Dorsolateral prefrontal cortex (tissue), 122 donors: ENCODE measurements at places on chromosomes 16 and 17.

GRCh38 chr17:5097101-5097834 is 14.4 kb downstream of the ZNF232 start:
- DNase-seq, result no peak

- no peak for DNase-seq
Observed at GRCh38 chr17:80285237-80285920, 24.7 kb downstream of the RNF213 start.

- no peak for DNase-seq
Observed at GRCh38 chr17:4772235-4772613, 538 bp downstream of the TM4SF5 start.

- no peak for DNase-seq
Observed at GRCh38 chr16:73521499-73521898, 473.6 kb upstream of the ZFHX3 start.

- DNase-seq, result no peak
Observed at GRCh38 chr17:14298947-14299279, 2.0 kb upstream of the HS3ST3B1 start.

DNA sequence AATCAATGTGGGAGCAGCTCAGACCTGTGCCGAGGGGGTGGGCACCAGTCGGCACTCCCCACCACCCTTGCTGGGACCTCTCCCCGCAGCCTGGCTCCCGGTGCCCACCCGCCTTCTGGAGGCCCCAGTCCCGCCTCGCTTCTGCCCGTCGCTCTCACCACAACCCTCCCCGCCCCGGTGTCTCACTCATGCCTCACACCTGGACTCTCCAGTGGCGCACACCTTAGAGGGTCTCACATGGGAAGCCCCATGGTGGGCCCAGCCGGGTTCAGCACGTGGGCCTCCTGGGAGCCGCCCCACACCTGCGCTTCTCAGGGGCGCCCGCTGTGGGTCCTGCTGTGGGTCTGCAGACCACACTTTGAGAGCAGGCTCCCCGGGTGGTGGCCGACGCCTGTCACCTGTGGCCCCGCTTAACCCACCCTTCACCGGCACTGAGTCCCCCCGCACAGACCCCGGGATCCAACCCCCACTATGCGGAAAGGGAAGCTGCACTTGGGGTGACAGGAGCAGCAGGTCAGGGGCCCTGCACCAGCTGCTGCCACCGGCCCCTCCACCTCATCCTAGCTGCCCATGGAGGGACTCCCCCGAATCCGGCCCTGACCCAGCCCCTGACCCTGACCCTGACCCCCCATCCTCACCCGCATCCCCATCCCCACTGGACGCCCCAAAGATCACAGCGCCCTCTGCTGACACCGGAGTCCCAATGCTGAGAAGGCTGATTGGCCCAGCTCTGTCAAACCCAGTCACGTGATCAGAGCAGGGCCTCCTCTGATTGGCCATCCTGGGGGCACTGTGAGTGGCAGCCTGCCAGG is 27.4 kb upstream of the SLC38A10 start:
- no peak for DNase-seq
